ENCODE measurements at places on chromosomes 2 and 18. TPM values are rescaled to one million over a fixed set of nuclear protein-coding genes. Genes with fewer than 3 reads are reported as not detected.
A peak's percentile ranks its signal among the peaks of the same experiment; 100 is the strongest.

DNA sequence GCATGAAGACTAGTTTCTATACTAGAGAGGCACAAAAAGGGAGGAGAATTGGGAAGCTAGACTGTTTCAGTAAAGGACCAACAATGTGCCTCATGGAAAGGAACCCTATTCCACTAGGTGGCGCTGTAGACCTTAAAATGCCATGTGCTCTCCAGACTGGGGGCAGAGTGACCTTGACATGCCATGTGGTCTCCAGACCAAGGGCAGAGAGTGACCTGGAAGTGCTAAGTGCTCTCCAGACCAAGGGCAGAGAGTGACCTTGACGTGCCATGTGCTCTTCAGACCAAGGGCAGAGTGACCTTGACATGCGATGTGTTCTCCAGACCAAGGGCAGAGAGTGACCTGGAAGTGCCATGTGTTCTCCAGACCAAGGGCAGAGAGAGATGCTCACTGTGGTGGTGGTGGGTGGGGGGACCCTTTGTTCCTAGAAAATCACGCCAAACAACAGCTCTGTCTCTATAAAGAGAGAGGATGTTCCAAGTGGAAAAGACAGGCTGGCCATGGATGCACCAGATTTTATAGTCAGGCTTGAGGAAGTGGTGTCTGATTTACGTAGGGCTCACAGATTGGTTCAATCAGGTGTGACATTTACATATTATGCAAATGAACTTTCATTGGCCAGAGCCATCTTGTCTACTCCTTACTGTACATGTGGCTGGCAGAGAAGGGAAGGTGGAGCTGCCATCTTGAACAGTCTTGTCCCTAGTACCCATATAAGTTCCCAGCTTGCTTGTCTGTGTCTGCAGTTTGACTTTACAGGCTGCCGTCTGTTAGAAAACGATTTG, 344.0 kb upstream of the DDX18 start:
- DNase-seq: no peak

GTF3C2 gene
- total RNA-seq: 35.1 TPM

DNA sequence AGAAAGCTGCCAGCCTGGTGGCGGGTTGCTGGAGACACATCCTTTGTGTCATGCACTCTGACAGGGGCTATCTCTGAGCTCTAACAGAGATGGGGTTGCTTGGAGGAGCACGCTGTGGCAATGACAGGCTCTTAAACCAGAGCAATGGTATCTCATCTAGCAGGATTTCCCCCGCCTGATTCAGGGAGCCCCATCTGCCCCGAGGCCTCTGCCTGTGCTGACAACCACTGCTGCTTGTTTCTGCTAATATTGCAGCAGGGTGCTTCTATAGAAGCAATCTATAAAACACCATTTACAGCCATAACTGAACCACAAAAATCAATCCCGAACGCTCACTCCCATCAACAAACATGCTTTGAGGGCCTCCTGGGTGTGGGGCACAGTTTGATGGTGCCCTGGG, 12.8 kb upstream of the DNPEP start:
- DNase-seq: no peak

DNA sequence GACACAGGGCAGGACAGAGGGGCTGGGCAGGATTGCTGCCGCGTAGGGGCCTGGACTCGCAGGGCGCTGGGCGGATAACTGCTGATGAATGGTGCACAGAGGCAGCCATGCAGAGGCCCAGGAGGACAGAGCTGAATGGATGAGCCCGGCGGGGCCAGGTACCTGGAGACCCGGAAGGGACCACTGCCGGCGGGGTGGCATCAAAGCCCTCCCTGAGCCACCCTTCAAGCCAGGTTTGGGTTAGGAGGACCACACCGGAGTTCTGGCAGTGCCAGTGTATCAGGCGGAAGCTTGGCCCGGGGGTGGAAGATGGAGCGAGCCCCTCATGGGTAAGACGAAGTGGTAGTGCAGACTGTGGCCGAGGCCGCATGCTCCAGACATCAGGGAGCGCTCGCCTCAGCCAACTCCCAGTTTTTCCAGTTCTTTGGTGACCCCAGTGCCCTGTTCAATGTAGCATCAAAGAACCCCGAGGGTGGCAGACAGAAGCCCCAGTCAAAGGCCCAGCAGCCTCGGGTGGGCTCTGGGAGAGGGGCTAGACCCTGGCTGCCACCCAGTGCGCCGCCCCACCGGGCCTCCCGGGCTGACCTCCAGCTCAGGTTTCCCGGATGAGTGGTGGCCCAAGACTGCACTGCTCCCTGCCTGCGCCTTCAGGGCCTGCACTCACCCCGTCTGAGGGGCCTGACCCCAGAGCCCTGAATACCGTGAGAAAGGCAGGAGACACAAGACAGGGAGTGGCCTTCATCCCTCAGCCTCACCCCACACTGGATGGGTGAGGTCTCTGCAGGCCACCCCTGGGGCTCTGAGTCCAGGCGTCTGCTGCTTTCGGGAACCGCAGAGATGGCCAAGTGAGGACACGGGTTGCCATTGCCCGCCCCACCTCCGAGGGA, 50.9 kb downstream of the ACAA2 start:
- DNase-seq: no peak

ESPNL gene
- total RNA-seq: 4.3 TPM

FHOD3 gene
- total RNA-seq: 347 TPM

RPRD1A gene
- 77.1 TPM for total RNA-seq

GRCh38 chr2:182741620-182742019, 25.6 kb downstream of the DNAJC10 start:
- no peak for DNase-seq

DNA sequence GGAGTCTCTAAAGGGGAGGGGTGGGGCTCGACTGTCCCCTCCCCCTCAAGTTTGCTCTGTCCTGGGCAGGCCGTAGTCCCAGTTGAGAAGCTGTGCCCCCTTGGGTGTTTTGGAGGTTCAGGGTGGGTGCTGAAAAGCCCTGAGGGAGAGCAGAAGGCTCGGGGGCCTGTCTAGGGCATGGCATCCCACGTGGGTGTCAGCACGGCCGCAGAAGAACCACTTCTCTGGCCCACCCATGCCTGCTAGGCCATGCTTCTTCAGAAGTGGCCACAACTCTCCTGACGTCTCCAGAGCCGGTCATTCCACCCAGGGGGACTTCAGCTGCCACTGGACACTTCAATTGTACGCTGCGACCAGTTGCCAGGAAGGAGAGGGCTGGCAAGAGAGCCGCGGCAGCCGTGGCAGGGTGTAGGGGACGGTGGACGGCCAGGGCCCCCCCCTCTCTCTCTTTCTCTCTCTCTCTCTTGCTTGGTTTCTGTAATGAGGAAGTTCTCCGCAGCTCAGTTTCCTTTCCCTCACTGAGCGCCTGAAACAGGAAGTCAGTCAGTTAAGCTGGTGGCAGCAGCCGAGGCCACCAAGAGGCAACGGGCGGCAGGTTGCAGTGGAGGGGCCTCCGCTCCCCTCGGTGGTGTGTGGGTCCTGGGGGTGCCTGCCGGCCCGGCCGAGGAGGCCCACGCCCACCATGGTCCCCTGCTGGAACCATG, at the start of gene INPP5D:
Gene INPP5D (plus strand): TSS at position 546 of the 704 bp plus-strand sequence. CDS start 137 bp downstream, at position 683.
- no peak for DNase-seq

NHEJ1 gene
- 8.4 TPM for total RNA-seq

ATF2 gene
- 40.9 TPM for total RNA-seq

GRCh38 chr2:160892204-160892603, 268.0 kb upstream of the TANK start:
- DNase-seq: no peak

- DNase-seq: no peak
Observed at GRCh38 chr2:49702740-49703139, 548.4 kb upstream of the FSHR start.

KYNU gene
- 0.24 TPM for total RNA-seq

- DNase-seq: peak; percentile 27
Observed at GRCh38 chr18:32550963-32551362, 80.3 kb upstream of the GAREM1 start.

FAM124B gene
- total RNA-seq: 0.30 TPM

DNA sequence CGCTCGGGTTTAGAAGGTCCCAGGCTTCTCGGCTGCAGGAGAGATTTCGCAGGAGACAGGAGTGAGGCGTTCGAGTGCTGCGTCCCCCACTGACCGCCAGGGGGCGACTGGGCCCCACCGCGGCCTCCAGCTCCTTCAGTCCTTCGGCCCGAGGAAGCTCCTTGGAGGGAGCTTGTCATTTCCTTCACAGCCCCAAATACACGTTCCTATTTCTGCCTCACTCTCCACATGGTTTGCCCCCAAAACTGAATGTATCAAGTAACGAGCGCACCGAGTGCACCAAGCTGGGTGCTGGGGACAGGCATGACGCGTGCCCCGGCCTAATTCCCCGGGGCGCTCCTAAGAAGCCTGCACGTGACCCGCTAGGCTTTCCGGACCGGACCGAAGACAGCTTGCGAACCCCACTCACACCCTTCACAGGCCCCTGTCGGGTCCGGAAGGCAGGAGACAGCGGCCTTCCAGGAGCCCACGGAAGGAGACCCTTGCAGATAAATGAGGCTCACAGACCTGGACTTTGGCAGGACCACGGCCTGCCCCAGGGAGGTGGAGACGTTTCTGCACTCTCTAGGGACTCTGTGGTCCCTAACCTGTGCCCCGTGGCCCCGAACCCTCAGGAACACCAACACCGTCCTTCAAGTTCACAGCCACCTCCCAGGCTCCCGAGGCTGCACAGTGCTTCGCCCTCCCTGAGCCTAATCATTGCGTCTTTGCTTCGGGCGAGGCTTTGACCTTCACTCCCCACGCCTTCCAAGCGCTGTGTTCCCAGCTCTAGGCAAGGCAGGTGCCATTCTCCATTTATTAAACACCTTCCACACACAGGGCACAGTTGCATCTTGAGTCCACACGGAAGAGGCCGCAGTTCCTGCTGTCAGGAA, 13.0 kb upstream of the FAHD2A start:
- peak; percentile 79 for DNase-seq

- no peak for DNase-seq
Observed at GRCh38 chr2:221549143-221549542, 23.0 kb downstream of the EPHA4 start.

- DNase-seq: peak; percentile 99
Observed at GRCh38 chr2:234981197-234982095, 29.6 kb downstream of the SH3BP4 start.

CTIF gene
- 24.4 TPM for total RNA-seq

DNA sequence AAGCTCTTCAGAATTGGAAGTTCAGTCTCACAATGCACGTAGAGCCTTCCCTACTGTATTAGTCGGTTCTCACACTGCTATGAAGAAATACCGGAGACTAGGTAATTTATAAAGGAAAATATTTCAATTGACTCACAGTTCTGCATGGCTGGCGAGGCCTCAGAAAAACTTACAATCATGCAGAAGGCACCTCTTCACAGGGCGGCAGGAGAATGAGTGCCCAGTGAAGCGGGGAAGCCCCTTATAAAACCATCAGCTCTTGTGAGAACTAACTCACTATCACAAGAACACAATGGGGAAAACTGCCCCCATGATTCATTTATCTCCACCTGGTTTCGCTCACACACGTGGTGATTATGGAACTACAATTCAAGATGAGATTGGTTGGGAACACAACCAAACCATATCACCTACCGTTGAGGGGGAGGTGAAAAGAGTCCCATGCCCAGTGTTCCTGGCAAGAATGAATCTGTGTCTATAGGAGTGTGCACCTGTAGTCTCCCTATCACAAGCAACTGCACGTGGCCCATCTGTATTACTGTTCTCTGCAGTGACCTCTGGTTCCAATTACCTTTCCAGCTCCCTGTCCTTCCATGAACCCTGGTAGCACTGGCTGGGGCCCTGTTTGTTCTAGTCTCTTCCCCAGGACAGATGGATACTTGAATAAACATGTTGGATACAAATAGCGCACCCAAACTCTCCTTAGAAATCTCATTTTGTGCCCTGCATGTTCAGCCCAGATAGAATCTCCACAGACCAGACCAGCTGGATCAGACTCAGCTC, 44.4 kb upstream of the ATL2 start:
- no peak for DNase-seq

Measured in cardiac muscle cell (in vitro differentiated cells and primary cell).